Endothelial cell of umbilical vein (primary cell): ENCODE measurements at places on chromosomes 3 and 15. TPM values are rescaled to one million over a fixed set of nuclear protein-coding genes. Genes with fewer than 3 reads are reported as not detected.

DNA sequence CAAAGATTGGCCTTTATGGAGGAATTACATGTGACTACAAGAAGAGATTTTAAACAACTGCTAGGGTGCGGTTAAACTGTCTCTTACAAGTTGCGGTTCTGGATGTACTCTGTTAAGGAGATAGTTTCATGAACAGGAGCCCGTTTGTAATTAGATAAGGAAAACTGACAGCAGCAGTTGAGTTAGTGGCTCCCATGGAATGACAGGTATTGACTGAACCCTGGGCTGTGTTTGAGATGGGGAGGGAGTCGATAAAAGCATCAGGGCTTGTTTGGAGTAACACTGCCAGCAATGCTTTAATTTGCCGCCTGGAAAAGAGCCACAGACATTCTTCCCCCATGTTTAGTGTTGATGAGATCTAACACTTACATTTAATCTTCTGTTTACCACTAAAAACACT is 139.9 kb downstream of the ROBO2 start:
- H3K27ac ChIP-seq: no peak overlapping the region
- no peak for DNase-seq
- no peak overlapping the region for H3K4me3 ChIP-seq
- H3K4me1 ChIP-seq: no peaks in the 10 kb centered on the region
- H3K36me3 ChIP-seq: no peaks in the 10 kb centered on the region

DNA sequence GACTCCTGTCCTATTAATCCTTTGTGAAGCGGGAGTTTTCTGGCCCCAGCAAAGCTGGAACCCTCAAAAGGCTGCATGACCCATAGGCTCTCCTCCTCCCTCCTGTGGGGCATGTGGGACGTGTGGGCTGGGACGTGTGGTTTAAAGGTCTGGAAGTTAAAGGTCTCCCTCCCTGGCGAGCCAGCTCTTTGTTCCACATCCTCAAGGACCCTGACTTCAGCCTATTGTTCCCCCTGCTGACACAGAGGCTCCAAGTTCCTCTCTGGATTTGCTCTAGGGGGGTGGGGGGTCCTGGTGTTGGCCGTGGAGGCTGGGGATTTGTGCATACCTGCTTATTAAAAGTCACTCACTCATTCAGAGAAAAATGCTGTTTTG is 44.2 kb downstream of the SMAD6 start:
- H3K4me1 ChIP-seq: peaks cover 52% of the 10 kb centered on the region
- no peaks in the 10 kb centered on the region for H3K27me3 ChIP-seq
- H3K27ac ChIP-seq: no peak overlapping the region
- H3K36me3 ChIP-seq: no peaks in the 10 kb centered on the region
- H3K4me3 ChIP-seq: no peak overlapping the region

DNA sequence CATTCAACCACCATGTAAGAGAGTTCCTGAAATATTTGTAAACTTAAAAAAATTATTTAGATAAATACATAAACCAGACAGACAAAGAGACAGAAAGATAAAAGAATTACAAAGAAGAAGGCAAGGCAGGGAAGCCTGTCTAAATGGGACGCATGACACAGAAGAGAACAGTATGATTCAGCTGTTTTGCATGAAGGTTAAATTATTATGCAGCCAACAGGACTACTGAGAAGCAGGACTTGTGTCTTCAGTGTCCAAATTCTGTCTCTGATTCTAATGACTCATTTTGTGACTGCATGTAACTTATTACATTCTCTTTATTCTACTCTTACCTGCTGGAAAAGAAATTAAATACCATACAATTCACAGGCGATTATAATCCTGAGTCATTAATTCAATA is 340.4 kb upstream of the KCNMB2 start:
- H3K27me3 ChIP-seq: no peaks in the 10 kb centered on the region
- peaks cover 5% of the 10 kb centered on the region for H3K4me1 ChIP-seq
- H3K27ac ChIP-seq: no peak overlapping the region
- no peak for DNase-seq
- no peaks in the 10 kb centered on the region for H3K36me3 ChIP-seq
- no peak overlapping the region for H3K4me3 ChIP-seq

DNA sequence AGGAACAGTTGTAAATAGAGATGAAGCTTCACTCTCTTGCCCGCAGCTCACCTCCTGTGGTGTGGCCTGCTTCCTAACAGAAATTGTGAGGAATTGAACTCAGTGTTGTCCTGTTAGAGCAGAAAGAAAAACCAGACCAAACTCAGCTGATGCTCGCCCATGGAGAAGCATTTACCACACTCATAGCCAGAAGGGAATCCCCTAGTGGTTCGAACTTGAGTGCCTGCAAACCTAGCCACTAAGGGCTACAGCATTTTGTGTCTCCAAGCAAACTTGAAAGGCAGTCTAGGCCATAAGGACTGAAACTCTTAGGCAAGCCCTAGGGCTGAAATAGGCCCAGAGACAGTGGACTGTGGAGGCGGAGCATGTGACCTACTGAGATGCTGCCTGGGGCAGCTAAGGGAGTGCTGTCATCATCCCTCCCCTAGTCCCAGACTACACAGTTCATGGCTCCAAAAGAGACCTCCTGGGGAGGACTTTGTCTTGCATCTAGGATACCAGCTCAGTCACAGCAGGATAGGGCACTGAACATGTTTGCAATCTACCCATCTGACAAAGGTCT is 44.5 kb upstream of the MCTP2 start:
- H3K4me3 ChIP-seq: no peak overlapping the region
- no peak overlapping the region for H3K27ac ChIP-seq
- H3K27me3 ChIP-seq: no peaks in the 10 kb centered on the region

TEX55 gene
- total RNA-seq: not detected in 2 replicates
